ENCODE measurements at places on chromosomes 12 and 14.

GRCh38 chr12:15752785-15753184, 36.4 kb downstream of the EPS8 start:
- DNase-seq, result no peak

DNA sequence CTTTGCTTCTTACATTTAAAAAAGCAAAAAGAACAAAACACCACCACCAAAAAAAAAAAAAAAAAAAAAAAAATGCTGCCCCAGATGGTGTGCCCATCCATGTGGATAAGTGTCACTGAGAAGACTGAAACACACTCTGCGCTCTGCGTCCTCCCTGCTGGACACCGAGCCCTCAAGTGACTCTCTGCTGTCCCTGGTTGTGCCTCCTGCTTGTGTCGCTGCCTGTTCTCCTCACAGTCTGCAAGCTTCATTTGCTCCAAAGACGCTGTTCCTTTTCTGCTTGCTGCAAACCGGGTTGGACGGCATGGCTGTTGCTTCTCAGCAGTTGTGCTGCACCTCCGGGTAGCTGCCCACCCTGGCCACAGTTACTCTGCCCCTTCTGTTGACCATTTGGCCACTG, 276.2 kb upstream of the ATP2B1 start:
- no peak for DNase-seq

DNA sequence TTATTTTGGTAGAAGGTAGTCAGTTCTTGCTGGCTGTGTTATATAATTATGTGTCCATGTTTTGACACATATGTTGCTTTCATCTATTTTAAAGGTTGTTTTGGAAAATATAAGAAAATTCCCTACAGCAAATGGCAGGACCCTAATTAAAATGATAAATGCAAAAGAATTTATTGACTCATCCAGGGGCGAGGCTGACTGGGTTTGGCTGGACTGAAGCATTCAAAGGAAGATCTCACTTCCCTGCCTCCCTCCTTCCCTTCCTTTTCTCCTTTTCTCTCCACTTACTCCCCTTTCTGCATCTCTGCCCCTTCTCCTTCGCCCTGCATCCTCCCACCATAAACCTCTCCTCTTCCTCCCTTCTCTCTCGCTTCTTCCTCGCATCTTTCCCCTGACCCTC, 129.6 kb downstream of the SNAPC1 start:
- DNase-seq, result no peak

DNA sequence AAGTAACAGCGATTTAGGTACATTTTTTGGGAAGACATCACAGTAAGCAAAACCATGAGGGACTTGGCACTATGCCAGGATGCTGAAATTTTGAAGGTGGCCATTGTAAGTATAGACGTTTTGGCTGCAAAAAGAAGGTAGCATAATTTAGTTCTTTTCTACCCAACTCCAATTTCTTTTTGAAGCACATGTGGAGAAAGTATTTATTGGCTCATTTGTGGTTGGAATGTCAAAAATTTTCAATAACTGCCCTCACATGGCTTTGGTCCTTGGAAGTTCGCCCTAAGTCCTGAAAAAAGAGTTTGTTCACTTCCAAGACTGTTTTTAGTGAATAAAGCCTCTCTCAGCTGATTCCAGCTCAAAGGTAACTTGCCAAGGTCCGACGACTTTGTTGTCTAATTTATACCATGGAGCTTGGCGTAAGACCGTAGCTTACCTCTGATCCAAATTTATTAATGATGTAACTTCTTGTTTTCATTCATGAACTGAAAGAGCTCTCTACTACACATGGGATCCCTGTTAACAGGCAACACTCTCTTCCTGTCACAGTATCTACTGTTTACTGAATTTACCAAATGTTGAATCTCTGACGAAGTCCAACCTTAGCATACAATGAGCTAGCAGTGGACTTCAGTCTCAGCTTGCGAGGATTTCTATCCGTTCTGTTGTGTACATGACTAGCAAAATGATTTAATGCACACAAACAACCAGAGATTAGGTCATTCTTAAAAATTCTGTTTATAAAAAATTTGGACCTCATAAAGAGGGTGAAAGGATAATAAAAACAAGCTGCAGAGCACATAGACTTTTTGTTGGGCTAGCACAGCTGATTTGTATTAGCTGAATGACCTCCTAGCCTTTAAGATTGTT, 49.0 kb downstream of the MSRB3 start:
- DNase-seq, result peak; percentile 3

DNA sequence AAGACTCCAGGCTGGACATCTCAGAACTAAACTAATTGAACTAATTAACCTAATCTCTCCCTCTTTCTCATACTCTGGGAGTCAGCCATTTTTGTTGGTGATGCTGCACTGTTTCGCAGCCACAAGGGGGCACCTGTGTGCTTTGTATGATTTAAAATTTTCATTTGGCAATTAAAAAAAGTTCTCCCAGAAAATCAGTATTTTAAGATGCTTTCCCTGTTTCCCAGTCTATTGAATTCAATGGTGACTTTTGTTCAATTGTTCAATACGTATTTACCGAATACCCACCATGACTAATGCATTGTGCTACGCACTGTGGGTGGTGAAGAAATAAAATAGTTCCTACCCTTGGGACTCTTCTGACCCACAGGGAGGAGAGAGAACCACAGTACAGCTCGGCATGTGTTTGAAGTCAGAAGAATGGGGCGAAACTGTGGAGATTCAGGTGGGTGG, 63.7 kb downstream of the ZNF664 start:
- DNase-seq, result peak; percentile 32
